ENCODE measurements at places on chromosomes 5 and 9.

GRCh38 chr9:84067821-84068220 is 87.2 kb downstream of the RMI1 start:
- DNase-seq = no peak

GRCh38 chr9:112286926-112287325 is 46.5 kb downstream of the PTBP3 start:
- DNase-seq = no peak

- no peak for DNase-seq
Observed at GRCh38 chr9:132539096-132539495, 43.3 kb upstream of the BARHL1 start.

GRCh38 chr5:113866763-113867162 is 353.3 kb downstream of the YTHDC2 start:
- no peak for DNase-seq

DNA sequence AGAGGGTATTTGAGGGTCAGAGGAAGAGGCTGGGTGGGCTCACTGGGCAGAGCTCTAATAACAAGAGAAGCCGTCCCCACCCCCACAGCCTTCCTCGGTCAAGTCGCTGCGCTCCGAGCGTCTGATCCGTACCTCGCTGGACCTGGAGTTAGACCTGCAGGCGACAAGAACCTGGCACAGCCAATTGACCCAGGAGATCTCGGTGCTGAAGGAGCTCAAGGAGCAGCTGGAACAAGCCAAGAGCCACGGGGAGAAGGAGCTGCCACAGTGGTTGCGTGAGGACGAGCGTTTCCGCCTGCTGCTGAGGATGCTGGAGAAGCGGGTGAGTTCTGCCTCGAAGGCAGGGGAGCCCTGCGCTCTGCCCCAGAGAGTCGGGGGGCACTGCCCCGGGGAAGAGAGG is 21.6 kb upstream of the RARS1 start:
- DNase-seq = no peak

GRCh38 chr9:105458404-105458803 is 10.6 kb downstream of the FSD1L start:
- no peak for DNase-seq

- DNase-seq = no peak
Observed at GRCh38 chr9:13480693-13481092, 201.2 kb upstream of the MPDZ start.

- DNase-seq = no peak
Observed at GRCh38 chr9:90274725-90275124, 367.9 kb downstream of the DIRAS2 start.

DNA sequence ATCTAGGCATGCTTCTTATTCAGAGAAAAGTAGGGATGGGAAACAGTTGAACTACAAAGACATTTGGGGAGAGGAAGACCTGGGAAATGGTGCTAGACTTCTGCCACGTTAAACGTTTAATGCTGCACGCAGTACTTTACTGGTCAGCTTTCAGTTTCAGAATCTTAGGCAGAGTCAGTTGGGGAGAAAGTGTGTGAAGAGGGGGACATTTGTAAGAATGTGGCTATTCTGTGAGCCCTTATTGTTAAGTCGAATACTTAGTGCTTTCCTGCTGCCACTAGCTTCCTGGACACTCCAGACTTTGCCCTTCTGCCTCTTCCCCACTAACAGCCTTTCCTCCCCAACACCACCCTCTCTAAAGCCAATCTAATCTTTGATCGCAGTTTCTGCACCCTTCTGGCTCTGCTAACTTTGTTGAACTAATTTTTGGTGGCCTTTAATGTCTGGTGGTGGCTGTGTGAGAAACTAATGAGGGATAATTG is 6.1 kb downstream of the CYSTM1 start:
- no peak for DNase-seq

- no peak for DNase-seq
Observed at GRCh38 chr5:35335752-35336151, 105.5 kb upstream of the PRLR start.

- no peak for DNase-seq
Observed at GRCh38 chr9:21801683-21802417, 586 bp upstream of the MTAP start.

GRCh38 chr9:135490980-135491464 is 9.5 kb upstream of the MRPS2 start:
- no peak for DNase-seq

DNA sequence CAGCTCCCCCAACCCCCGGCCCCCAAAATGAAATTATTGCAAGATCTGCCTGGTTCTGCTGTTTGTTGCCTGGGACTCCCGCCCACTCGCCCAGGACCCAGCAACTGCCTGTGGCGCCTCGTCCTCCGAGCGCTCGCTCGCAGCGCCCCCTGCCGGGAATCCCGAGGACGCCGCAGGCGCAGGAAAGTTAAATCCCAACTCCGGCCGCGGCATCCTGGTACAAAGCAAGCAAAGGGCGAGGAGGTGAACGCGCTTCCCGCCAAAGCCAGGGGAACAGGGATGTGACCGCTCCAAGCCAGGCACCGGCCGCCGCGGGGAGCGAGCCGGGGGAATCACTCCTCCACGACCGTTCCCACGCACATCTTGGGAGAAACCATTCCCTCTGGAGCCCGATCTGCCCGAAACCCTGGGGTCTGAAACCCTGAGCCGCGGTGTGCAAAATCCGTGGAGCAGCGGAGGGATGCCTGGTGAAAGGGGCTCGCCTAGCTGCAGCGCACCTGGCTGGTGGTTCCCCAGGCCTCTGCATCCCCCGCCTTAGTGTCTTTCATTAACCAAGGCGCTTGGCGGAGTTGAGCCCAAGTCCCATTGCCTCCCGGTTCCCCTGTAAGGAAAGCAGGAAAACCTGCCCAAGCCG is 1.3 kb downstream of the SEMA5A start:
- no peak for DNase-seq

DNA sequence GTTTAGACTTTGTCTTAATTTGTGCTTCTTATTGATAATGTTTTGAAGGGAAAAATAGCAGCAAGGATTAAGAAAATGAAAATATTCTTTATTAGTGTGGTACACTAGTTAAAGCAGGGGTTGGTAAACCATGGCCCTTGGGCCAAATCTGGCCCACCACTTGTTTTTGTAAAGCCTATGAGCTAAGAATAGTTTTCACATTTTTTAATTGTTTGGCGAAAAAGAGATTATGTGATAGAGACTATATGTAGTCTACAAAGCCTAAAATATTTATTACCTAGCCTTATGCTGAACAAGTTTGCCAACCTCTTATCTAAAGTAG is 57.2 kb downstream of the KCNN2 start:
- DNase-seq = no peak

GRCh38 chr5:78953092-78953800 is 31.9 kb downstream of the ARSB start:
- no peak for DNase-seq

GRCh38 chr5:6253281-6253680 is 125.1 kb downstream of the MED10 start:
- DNase-seq = no peak
